ENCODE measurements at places on chromosomes 3 and 15.

DNA sequence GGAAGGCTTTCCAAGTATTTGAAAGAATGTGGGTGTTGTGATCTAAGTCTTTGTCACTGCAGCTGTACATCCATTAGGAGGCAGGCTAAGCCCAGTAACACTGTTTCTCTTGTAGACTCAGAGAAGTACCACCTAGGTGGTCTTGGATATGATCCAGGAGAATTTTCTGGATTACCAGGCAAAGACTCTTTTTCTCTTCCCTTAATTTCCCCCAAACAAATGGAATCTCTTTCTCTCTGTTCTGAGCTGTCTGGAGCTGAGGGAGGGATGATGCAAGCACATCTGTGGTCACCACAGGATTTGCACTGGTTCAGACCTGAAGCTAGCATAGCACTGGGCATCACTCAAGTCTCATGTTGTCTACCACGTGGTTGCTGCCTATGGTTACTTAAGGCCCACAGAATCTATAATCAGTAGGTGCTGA, 227.6 kb downstream of the NECTIN3 start:
- DNase-seq: no peak

DNA sequence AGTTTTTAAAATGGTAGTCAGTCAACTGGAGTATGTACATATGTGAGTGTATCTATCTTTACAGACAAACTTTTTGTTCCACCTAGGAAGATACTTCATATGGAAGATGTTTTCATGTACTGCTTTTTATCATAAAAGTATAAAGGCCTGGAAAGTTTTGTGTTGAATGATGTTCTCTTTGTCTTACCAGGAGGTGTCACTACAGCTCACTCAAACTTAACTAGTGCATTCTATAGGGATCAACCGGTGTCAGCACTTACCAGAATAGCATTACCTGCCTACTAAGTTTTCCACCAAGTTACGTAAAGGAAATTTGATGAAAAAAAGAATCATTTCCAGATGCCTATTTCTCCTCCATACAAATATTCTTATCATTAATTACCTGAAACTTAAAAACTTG, 522.6 kb upstream of the SEMA6D start:
- no peak for DNase-seq

DNA sequence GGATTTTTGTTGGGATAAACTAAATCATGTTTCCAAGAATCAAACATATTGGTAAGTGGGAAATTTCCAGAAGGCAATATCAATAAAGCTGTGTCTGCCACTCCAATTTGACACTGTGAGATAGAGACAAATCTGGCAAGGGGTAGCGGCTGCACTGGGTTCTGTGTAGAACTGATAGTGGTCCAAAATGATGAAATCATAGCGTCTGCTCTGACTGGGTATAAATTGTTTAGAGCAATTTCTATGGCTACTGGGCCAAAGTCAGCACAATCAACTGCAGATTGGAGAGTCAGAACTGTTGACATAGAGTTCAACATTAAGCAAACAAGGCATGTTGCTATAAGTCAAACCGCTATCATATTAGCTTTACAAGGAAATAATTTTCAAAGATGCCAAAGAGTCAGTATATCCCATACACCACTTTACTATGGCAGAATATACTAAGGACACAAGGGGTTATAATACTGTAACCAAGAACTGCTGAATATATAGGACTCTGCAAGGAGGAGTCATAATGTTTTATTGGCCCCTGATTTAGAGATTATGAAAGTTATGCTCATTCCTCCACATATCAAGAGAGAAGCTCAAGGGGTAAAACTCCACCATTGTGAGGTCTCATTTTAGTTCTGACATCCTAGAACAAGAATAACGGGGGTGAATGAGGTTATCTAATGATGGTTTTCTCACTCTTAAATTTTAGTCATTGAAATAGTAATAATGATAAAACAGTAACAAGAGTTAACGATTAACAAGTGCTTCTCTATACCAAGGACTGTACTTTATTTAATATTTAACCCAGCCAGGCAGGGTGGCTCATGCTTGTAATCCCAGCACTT, 309.7 kb upstream of the GADL1 start:
- no peak for DNase-seq

GRCh38 chr3:99473321-99473751, 165.1 kb upstream of the COL8A1 start:
- DNase-seq: no peak

- DNase-seq: no peak
These were observed 1.5 kb downstream of the CHSY1 start for GRCh38 chr15:101250341-101250831.

- no peak for DNase-seq
These were observed 120.5 kb downstream of the TMEM108 start for GRCh38 chr3:133158686-133159085.
